ENCODE measurements at places on chromosomes 11 and 22.

GRCh38 chr11:113192121-113192925 is 122.1 kb upstream of the TTC12 start:
- DNase-seq = no peak

DNA sequence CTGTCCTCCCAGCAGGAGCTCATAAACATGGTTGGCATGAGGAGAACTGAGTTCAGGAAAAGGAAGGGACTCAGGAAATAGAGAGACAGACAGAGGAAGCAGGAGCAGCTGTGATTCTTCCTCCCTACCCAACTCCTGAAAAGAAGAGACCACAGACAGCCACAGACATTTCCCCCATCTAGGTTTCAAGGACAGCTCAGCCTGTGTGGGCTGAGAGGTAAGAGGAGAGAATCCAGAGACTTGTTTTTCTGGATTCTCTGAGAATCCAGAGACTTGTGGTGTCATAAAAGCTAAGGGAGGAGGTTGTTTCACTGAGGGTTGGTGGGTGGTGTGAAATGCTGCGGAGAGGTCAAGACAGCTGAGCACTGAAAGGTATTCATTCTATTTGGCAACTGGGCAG is 19.0 kb upstream of the STK33 start:
- DNase-seq = peak; percentile 6

- no peak for DNase-seq
These were observed 463.9 kb downstream of the NELL1 start for GRCh38 chr11:21133244-21133643.

DNA sequence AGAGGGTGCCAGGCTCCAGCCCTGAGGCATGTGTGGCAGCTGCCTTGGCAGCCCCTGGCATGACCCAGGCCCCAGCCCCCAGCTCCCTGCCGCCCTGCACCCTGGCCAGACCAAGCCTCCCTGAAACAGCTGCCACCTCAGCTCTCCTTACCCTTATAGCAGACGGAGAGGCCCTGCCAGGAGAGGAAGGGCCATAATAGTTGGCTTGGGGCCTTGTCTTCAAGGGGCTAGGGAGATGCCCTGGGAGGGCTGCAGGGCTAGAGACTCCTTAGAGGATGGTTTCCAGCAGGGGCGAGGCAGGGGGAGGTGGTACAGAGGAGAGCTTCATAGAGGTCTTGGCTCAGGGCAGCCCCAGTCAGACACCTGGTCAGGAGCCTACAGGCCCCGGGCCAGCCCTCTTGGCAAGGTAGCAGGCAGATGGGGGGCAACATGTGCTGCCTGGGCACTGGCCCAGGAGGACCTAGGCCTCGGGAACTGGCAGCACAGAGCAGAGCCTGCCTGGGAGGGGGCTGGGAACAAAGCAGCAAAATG is 13.0 kb downstream of the SMTN start:
- no peak for DNase-seq

- peak; percentile 8 for DNase-seq
These were observed 39.5 kb downstream of the REXO2 start for GRCh38 chr11:114478768-114479167.

DNA sequence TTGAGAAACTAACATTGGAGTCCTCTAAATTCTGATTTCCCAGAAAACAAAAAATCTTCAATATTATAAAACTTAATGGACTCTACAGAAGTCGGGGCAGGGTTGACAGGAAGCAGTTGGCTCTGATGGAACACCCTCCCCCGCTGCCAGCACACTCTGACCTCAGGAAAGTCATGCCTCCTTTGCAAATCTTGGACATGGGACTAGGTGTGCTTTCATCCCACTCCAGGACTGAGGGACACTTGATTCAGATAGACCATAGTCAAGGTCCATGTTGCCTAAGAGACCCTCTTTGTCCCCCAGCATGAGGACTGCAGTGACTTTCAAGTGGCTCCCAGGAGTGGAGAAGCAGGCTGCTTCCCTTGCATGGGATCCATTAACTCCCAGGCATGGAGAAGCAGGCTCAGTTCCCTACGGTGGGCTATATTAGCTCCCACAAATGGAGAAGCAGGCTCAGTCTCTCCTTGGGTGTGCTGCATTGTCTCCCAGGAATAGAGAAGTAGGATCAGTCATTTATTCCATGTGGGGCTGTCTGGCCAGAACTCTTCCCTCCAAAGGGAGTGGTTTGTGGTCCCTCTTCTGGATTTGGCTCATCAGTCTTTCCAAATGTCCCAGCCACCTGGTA is 38.3 kb downstream of the C22orf31 start:
- no peak for DNase-seq

- DNase-seq = peak; percentile 97
These were observed at the start of gene SLC2A11 for GRCh38 chr22:23857606-23858483. Gene SLC2A11 (plus strand): TSS chr22:23857875. CDS start chr22:23858000, 125 bp downstream.

DNA sequence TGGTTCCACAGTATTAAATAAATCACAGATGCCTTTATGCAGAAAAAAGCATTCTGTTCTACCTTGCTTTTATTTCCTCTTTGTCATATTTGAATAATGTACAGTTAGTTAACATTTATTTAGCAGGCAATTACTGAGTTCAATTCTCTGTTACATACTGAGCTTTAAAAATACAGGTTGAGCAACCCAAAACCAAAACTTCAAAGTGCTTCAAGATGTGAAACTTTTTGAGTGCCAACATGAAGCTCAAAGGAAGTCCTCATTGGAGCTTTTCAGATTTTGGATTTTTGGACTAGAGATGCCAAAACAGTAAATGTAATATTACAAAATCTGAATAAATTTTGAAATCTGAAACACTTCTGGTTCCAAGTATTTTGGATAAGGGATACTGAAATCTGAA is 54.1 kb downstream of the PDHX start:
- DNase-seq = no peak

- no peak for DNase-seq
These were observed 2.8 kb upstream of the USP2 start for GRCh38 chr11:119384332-119384731.

- DNase-seq = peak; percentile 17
These were observed 51.0 kb upstream of the PRSS23 start for GRCh38 chr11:86749376-86749775.

DNA sequence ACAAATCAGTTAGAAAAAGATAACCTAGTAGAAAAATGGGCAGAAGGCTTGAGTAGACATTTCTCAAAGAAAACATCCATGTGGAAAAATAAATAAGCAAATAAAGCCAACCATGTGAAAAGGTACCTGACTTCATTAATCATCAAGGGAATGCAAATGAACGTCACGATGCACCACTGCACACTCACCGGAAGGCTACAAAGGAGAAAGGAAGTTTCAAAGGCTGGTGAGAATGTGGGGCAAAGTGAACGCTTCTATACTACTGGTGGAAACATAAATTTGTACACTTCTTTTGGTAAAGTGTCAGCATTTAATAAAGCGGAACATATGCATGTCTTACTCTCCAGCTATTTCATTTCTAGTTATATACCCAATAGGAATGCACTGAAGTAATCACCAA is 166.8 kb downstream of the CSNK2A3 start:
- no peak for DNase-seq

- no peak for DNase-seq
These were observed 100.1 kb upstream of the BID start for GRCh38 chr22:17874231-17874905.

DNA sequence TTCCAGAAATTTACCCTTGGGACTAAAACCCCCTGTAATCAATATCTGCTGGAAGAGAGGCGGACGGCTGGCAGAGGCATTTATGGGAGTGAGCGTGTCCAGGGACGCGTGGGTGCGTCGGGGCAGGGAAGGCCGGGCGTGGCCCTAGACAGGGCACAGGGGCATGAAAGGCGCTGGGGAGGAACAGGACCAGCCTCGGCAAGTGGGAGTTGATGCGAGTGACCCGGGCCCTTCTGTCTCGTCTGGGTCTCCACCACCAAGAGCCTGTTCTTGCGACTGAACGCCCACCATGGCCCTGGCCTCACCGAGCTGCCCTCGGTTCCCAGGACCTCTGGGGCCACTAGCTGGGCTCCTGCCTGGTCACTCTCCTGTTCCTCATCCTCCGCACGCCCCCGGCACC is 17.5 kb downstream of the OSBPL5 start:
- DNase-seq = no peak

GRCh38 chr11:61267437-61267841 is 26.5 kb downstream of the PGA5 start:
- DNase-seq = no peak

- no peak for DNase-seq
These were observed 81.8 kb downstream of the MTMR3 start for GRCh38 chr22:29964776-29965175.

GRCh38 chr22:44891791-44892190 is 118.0 kb downstream of the PHF21B start:
- no peak for DNase-seq

DNA sequence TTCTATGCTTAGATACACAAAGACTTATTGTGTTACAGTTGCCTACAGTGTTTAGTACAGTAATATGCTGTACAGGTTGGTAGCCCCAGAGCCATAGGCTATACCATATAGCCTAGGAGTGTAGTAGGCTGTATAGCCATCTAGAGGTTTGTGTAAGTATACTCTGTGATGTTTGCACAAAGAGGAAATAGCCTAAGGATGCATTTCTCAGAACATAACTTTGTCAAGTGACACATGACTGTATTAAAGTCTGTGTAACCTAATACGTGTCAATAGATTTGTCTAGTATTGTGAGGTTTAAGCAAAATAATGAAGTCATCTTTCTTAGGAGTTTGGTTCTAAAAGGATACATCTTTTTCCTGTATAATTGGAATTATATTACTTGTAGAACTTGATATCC is 5.5 kb downstream of the ZC3H12C start:
- no peak for DNase-seq

- DNase-seq = no peak
These were observed 47.9 kb downstream of the ZNF280B start for GRCh38 chr22:22460635-22461034.

- DNase-seq = peak; percentile 76
These were observed at the start of gene SLC25A22 for GRCh38 chr11:798093-798713. Gene SLC25A22 (minus strand): TSS chr11:798281. CDS start chr11:795006, 3,275 bp downstream.

DNA sequence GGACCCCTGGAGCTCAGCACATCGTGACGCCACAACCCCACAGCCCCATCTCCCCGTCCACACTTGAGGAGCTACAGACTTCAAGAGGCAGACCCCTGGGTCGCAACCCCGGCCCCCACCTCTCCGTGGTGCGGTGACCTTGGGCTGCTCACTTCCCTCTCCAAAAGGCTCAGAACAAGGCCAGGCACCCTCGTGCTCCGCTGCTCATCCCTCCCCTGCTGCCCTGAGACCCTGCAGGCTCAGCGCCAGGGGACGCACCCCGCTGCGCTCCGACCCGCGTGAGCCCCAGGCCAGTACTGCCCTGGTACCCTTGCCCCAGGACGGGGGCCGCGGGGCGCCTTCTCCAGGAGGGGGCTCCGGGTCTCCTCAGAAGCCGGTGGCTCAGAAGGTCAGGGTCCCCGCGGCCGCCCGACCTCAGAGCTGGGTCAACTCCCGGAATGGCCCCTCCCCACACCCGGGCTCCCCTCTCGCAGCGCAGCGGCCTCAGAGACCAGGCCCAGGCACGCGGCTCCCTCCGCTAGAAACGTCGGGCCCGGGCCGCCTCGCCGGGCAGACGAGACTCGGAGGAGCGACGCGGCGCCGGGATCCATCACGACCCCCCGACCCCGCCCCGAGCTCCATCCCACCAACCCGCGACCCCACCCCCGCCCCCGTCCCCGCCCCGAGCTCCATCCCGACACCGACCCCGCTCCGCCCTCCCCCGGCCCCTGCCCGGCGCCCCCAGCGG is 563 bp downstream of the GATD1 start:
- DNase-seq = no peak

DNA sequence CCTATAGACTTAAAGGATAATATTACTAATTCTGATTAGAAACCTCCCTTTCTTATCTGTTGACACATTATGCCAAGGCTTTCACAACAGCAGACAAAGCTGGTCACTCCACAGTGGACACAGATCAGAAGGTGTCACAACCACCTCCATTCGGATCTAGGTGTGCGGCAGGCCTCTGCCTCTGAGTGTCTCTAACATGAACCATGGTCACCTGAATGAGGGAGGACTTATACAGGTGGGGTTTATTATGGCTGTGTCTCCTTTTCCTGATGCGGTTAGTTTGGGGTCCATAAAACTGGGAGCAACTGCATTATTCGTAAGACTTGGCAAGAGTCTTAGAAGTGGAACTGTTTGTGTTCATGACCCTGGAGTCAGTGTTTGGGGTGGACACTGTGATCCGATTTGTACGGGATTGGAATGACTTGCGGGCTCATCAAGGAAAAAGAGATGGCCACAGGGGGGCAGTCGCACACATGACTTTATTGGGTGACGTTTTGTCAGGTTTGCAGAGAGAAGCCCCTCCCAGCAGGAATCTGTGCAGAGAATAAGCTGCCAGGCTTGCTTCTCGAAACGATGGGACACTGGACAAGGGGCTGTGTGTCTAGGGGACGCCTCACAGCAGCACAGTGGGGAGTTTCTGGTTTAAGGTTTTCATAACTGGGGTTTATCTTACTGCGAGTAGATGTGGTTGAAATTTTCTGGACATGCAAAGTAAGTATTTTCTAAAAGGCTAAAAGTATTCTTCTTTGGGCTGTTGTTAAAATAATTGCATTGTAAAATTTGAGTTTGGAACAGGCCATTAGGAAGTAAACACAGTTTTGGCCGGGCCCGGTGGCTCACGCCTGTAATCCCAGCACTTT is 90.6 kb downstream of the GAB4 start:
- DNase-seq = peak; percentile 5

DNA sequence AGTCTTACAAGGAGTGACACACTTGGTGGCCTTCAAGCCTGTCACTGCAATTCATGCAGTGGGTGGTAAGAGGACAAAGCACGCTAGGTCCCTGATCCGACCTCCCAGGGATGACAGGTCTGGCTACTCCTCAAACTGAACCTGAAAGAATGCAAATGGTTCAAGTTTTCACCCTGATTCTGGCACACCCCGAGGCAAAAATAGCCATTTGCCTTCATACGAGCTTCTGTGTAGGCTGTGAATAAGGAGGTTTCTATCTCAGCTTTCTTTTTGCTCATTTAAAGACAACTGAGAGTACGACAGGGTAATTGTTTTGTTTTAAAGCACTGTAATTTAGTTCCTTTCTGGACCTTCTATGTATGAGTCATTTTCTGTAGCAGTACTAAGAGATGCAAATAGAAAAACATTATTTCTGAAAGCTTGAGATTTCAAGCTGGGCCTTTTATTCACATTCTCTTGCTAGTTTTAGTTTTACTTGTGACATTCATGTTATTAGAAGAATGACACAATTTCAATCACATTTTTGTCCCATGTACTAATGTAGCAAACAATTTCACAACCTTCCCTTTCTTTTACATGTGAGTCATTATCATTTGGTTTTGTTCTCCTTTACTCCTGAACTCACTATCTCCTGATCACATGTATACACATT is 56.6 kb upstream of the FDX1 start:
- DNase-seq = no peak

DNA sequence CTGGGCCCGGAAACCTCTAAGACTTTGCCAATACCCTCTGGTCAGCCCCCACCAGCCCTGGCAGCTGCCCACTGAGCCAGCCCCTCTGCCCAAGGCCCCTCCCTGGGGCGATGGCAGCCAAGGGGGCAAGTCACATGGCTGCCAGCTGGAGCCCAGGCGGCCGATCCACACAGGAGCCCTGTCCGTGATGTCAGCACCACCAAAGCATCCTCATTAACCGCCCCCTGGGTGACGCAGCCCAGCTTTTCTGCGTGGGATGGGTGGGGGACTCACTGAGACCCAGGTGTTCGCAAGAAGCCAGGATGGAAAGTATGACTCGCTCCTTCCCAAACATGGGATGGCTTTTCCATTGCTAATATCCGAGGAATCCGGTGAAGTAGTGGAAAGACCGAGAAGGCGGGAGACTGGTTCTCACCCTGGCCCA is 46.6 kb upstream of the WNT7B start:
- peak; percentile 81 for DNase-seq

- no peak for DNase-seq
These were observed 492.7 kb downstream of the BRD1 start for GRCh38 chr22:49334976-49335375.

All from fibroblast of skin of abdomen (primary cell).